Right cardiac atrium (tissue), 5 donors: ENCODE measurements at places on chromosomes 3 and 15.

DNA sequence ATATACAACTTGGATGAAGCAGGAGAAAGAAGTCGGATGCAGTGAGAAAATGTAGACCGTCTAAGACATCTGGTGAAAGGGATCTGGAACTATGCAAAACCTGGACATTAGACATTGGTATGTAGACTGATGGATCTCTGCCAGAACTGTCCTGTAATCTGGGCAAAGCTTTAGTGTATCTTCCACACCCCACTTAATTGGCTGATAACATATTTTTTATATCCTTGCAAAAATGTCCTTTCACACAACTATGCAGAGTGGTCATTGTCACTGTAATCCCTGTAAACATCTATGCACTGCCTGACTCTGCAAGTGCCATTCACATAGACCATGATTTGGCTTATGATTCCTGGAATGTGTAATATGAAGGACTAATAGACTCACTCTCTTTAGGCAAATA lies 163.1 kb downstream of the TUSC7 start:
- no peak for DNase-seq

GRCh38 chr15:70486012-70486411 lies 277.3 kb downstream of the UACA start:
- no peak for DNase-seq

- DNase-seq, result no peak
Measured at GRCh38 chr3:33488246-33488645, 48.0 kb upstream of the UBP1 start.

- no peak for DNase-seq
Measured at GRCh38 chr3:14331251-14331650, 71.2 kb upstream of the SLC6A6 start.

DNA sequence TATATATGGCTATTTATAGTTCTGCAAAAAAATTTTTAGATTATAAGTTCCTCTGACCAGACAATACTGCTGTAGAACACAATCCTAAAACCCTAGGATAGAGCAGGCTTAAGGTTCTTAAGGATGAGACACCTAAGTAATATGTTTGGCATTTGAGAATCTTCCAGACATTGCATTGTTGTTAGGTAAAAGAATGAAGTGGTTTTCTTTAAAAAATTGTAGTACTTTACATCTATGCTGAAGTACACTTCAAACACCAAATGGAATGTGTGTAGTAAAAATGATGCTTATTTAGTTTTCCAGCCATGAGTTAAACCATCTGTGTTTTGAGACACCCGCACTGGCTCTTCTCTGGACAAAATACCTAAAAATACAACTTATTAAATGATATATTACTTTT lies 857.7 kb downstream of the OTOL1 start:
- DNase-seq, result no peak

- DNase-seq, result no peak
Measured at GRCh38 chr15:39246523-39246922, 334.4 kb upstream of the THBS1 start.

DNA sequence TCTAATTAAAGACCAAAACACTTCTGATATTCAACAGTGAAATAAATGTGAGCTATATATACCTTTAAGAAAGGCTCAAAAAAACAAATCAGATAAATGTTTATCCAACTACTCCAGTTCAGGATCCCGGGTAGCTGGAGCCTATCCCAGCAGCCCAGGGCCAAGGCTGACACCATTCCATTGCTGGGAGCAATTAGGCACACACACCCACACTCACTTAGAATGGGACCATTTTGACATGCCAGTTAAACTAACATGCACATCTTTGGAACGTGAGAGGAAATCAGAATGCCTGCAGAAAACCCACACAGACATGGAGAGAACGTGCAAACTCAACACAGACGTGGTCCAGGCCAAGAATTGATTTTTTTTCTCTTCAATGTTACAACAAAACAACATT lies 30.0 kb upstream of the PLSCR4 start:
- peak; percentile 29 for DNase-seq

- no peak for DNase-seq
Measured at GRCh38 chr15:76377751-76378150, 41.2 kb downstream of the ISL2 start.

DNA sequence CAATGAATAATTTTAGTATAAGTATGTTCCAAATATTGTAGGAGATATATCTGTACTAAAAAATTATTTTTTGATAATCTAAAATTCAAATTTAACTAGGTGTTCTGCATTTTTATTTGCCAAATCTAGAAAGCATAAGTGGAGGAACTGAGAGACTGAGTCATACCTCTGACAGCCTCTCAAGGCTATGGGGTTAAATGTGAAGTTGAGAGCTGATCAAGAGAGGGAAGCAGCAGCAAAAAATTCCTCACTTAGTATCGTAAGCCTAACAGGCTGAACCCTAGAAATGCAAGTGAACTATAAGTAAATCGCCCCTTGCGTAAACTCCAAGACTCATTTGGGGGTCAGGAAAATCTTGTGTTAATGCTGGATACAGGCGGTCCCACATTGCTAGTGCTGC lies 12.8 kb upstream of the TOPAZ1 start:
- DNase-seq, result no peak

GRCh38 chr3:94345101-94345500 lies 282.2 kb downstream of the NSUN3 start:
- DNase-seq, result no peak

DNA sequence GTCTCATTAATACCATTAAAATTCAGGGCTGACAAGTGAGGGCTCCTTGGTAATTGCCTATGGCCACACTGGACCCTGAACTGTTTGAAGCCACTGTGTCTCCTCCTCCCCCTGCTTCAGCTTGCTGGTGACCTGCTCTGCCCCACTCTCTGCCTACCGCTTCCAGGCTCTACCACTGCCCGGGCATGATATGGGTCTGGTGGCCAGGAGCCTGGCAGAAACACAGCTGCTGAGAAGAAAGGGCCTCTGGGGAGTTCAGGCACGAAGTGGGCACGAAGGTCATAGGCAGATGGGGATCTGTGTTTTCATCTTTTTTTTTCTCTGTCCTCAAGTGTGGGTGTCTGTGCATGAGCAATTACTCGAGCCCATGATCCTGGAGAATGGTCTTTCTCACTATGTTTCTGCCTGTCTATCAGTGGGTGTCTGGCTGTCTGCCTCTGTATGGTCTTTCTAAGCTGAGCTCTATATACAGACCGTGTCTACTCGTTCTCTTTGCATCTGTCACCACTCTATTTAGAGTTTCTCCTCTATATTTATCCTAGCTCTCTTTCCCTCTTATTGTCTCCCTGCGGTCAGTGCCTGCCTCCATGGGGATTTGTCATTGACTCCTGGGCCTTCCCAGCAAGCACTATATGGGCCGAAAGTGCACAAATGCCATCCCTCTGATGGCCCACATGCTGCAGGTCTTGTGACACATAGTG lies 42.1 kb upstream of the EPHB1 start:
- no peak for DNase-seq
